ENCODE measurements at places on chromosomes 11 and 22. TPM values are rescaled to one million over a fixed set of nuclear protein-coding genes. Genes with fewer than 3 reads are reported as not detected.

CPT1A gene
- total RNA-seq, result 10.0 TPM

OR8D4 gene
- 0.04 TPM for total RNA-seq

BTBD18 gene
- total RNA-seq, result not detected

DNA sequence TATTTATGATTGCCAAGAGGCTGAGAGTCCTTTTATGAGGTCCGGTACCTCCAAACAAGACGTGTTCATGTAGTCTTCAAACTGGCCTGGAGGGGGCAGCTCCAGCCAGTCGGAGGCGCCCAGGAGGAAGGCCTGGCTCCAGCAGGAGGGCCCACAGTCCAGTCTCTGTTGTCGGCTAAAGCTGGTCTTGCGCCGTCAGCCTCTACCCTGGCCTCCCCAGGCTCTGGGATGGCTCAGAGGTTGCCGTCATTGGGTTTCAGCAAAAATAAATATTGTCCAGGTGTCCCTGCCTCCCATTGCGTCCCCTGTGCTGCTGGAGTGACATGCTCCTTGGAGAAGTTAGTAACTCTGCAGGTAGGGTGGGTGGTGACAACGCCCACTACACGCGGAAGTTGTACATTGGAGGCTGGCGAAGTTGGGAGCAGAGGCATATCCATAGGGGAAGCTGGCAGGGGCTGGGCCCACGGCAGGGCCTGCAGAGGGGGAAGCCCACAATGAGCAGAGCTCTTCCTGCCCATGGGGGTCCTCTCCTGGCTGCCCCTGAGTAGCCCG is 1.0 kb upstream of the SLC25A1 start:
- peaks cover 5% of the 10 kb centered on the region for H3K36me3 ChIP-seq
- H3K27ac ChIP-seq, result peak overlapping the region; percentile 76
- H3K27me3 ChIP-seq, result no peaks in the 10 kb centered on the region
- H3K4me1 ChIP-seq, result peaks cover 54% of the 10 kb centered on the region
- peak overlapping the region; percentile 50 for H3K4me3 ChIP-seq

DNA sequence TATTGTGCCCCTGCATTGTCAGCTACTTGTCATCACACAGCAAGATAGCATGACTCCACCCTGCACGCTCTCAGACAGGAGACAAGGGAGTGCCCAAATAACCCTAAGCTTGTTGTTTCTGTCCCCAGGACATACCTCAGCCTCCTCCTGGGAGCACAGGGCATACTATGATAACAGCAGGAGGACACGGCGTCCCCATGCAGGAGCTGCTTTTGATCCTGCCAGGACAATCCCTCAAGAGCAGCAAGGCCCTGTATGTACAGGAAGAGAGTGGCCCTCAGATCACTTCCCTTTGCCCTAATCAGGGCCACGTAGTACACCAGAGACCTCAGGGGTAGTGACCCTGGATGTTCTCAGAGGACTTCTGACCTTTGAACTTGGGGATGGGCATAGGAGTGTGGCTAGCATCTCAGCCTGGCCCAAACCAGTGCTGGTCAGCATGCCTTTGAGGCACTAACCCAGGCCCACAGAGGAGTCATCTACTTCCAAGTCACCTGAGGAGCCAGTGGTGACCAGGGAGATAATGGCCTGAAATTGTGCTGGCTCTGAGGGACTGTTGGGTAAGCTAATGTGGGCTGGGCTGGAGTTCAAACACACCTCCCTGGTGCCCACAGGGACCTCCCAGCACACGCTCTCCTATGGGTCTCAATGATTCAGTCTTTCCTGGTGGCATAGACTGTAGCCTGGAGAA is 9.2 kb downstream of the APOA4 start:
- no peaks in the 10 kb centered on the region for H3K36me3 ChIP-seq
- no peak for DNase-seq
- H3K27ac ChIP-seq, result no peak overlapping the region
- H3K4me1 ChIP-seq, result no peaks in the 10 kb centered on the region
- no peak overlapping the region for H3K4me3 ChIP-seq
